ENCODE measurements at places on chromosomes 13 and 19.

GRCh38 chr13:99075268-99076191 is 97.7 kb upstream of the DOCK9 start:
- no peak for DNase-seq

DNA sequence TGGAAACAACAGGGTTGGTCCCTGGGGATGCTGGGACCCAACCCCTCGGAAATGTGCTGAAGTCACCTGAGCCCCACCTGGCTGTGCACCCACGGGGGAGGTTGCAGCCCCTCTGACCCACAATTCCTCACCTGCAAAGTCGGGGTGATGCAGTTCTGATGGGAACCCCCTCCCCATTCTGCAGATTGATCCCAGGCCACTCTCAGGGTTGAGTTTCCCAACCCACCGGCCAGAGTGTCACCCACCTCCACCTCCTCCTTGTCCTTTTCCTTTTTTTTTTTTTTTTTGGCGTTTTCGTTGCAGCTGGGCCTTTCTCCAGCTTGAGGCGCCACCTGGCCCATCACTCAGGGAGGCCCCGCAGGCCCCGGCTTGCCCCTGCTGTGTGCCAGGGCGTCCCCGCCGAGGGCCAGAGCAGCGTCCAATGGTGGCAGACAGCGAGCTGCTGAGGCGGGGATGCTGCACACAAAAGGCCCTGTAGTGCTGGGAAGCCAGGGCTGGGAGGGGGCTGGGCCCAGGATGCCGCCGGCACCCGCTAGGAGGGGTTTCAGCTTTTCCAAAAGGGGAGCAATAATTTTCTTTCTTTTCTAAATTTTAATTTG is 4.6 kb downstream of the PIK3R2 start:
- peak; percentile 36 for DNase-seq

- DNase-seq = no peak
Observed at GRCh38 chr13:114108141-114108761, 24.2 kb downstream of the RASA3 start.

GRCh38 chr13:110808138-110808537 is 94.6 kb downstream of the ING1 start:
- no peak for DNase-seq

Data from hematopoietic multipotent progenitor cell (in vitro differentiated cells).